Type B pancreatic cell (in vitro differentiated cells): ENCODE measurements at places on chromosomes 16 and 17. TPM values are rescaled to one million over a fixed set of nuclear protein-coding genes. Genes with fewer than 3 reads are reported as not detected.

The KRTAP2-3 gene
- total RNA-seq = 0.98 TPM in 1 of 2 replicates, not detected in the other

The SLFN14 gene
- total RNA-seq = not detected in 2 replicates

- no peak for DNase-seq
These were observed 21.6 kb upstream of the PHOSPHO1 start for GRCh38 chr17:49252148-49252695.

The HNF1B gene
- 10.6 and 19.0 TPM in 2 replicates for total RNA-seq

GRCh38 chr16:53632526-53632925 is 71.1 kb downstream of the RPGRIP1L start:
- DNase-seq = no peak

- DNase-seq = no peak
These were observed 47.8 kb upstream of the NUFIP2 start for GRCh38 chr17:29341726-29342125.

DNA sequence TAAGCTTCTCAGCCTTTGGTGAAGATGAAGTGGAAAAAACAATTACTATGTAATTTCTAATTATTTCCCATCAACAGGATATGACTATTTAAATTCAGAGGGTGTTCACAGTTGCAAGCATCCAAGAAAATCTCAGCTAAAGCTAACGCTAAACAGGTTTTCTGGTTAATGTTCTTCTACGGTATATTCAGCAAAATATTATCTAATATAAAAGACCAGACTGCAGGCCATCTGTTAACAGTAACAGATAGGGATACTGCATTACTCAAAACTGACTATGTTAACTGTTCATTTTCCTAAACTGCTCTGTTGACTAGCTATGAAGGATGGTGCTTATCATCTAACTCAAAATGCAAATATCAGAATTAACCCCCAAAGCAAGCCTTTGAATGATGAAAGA is 32.8 kb downstream of the GLG1 start:
- no peak for DNase-seq

The RNF222 gene
- total RNA-seq = 0.24 and 1.1 TPM in 2 replicates

- peak; percentile 61 for DNase-seq
These were observed 81.1 kb downstream of the TBC1D16 start for GRCh38 chr17:79954281-79955166.

DNA sequence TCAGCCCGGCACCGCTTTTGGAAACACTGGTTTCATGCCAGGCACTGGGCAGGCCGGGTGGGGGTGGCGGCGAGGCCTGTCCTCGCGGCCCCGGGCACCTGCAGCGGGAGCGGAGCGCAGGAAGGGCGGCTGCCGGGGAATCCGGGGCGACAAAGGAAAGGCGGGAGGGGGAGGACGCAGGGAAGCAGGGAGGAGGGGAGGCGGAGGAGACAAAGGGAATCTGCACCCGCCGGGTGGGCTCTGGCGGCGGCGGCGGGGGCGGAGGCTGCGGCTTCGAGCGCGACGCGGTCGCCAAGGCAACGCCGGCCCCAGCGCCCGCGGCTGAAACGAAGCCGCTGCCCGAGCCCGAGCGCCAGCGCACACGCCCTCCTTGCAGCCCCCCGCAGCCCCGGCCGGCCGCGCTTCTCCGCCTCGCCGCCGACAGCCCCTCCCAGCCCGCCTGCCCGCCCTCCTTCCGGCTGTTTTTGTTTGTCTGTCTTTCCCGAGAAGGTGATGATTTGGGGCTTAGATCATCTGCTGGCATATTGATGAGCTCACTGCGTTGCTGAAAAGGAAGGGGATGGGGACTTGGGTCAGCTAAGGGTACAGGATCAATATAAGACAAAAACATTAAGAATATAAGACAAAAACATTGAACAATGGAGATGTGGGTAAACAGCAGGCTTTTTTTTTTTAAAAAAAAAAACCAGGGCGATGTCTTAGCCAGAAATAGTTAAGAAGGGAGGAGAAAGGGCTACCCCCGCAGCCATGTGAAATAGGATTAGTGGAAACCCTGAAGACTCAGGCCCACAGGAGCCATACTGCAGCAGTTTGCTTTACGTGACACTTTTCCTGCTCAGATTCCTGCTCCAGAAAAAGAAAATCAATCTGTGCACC is 32.7 kb downstream of the CDK5R1 start:
- DNase-seq = peak; percentile 81

DNA sequence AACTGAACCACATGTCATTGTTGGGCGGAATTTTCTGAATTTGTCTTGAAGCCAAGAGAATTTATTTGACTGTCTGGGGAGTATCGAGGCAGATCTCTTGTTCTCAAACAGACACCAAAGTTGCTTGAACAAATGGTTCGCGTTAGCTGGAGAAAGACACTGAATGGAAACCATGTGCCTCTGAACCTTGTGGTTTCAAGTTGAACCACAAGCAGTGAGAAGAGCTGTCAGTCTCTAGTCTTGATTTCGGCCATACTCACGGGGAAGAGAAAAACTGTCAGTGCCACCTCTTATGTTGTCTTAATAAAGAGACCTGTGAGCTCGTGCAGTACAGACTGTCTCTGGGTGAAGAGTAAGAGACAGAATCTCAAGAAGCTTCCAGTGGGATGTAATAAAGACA is 886.5 kb upstream of the SOX9 start:
- no peak for DNase-seq

GRCh38 chr16:78562111-78562510 is 462.7 kb downstream of the WWOX start:
- no peak for DNase-seq

GRCh38 chr16:76531236-76531635 is 254.0 kb downstream of the CNTNAP4 start:
- no peak for DNase-seq

The CKLF gene
- total RNA-seq = 21.2 and 36.3 TPM in 2 replicates

GRCh38 chr17:78133179-78133951 is 2.8 kb downstream of the TMC8 start:
- DNase-seq = no peak

The TMEM204 gene
- total RNA-seq = 1.0 TPM in 1 of 2 replicates, not detected in the other

DNA sequence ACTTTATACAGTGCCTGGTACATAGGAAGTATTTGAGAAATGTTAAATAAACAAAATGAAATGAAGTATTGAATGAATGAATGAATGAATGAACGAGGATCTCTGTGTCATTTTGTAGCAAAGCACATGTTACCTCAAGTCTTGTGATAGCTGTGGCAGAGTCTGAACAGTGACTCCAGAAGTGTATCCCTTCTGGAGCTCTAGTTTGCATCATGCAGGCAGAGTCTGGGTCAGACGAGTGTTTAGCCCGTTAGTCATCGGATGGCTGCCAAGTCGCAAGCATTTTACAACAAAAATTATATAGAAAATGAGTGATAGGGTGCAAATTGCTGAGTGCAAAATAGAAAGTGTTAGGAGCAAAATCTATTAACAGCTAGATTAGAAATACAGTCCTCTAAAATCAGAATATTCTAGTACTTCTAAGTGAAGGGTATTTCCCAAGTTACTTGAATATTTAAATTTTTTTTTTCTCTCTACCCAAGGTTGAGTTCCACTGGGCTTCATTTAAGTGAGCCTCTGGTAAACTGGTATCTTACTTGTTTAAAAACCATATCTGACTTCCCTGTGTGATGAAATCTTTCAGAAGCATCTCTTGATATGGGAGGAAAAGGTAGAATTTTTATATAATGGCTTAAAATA is 113.3 kb downstream of the FTO start:
- DNase-seq = no peak

- no peak for DNase-seq
These were observed 1.2 kb downstream of the SIAH1 start for GRCh38 chr16:48383877-48384519.

GRCh38 chr17:40555296-40556190 is 9.7 kb downstream of the CCR7 start:
- DNase-seq = peak; percentile 27

The FBRS gene
- total RNA-seq = 77.3 and 78.2 TPM in 2 replicates

- no peak for DNase-seq
These were observed 8.5 kb downstream of the CACNG1 start for GRCh38 chr17:67052720-67053437.

GRCh38 chr16:27177031-27177774 is 26.1 kb upstream of the KDM8 start:
- no peak for DNase-seq

GRCh38 chr16:877242-878071 is 76.9 kb upstream of the GNG13 start:
- no peak for DNase-seq

The TEKT5 gene
- 0.41 and 0.52 TPM in 2 replicates for total RNA-seq

GRCh38 chr17:1638624-1639300 is 6.8 kb downstream of the SCARF1 start:
- DNase-seq = no peak

GRCh38 chr16:28943281-28943680 is 7.5 kb upstream of the NFATC2IP start:
- no peak for DNase-seq

DNA sequence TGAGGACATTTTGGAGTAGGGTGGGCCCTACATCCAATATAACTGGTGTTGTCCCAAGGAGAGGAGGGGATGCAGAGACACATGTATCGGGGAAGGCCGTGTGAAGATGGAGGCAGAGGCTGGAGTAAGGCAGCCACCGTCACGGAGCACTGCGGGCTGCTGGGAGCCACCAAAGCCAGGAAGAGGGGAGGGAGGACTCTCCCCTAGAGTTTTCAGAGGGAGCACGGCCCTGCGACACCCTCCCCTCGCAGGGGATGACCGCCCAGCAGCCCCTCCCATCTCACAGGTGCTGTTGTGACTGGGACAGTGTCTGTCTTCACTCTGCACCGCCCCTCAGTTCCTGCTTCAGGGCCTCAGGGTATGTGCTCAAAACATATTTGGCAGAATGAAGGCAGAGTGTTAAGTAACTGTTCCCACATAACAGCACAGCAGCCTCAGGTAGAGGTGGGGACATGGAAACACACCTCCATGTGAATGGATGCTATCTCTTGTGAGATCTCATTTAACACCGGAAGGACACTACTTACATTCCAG is 82.2 kb downstream of the RBFOX3 start:
- no peak for DNase-seq

- no peak for DNase-seq
These were observed 31.8 kb downstream of the NSRP1 start for GRCh38 chr17:30148376-30148775.

The CNGB1 gene
- 0.19 and 2.3 TPM in 2 replicates for total RNA-seq

The XPO6 gene
- 111 and 118 TPM in 2 replicates for total RNA-seq

DNA sequence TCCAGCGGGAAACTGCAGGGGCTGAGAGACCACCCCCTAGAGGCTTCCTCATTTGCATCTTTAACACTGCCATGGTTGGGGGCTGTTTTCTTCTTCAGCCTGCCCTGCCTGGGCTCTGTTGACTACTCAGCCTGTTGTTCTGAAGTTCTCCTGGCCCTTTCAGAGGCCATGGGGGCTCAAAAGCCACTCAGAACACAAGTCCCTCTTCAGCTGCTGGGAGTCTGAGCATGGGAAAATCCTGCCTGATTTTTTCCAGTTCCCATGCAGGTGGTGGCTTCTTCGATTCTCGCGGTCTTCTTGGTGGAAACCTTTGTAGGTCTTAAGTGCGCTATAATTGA is 36.3 kb downstream of the PLCG2 start:
- DNase-seq = no peak

The CYBC1 gene
- total RNA-seq = 51.1 and 78.1 TPM in 2 replicates

The KREMEN2 gene
- 4.5 and 7.7 TPM in 2 replicates for total RNA-seq

GRCh38 chr16:49528866-49529288 is 155.3 kb downstream of the C16orf78 start:
- DNase-seq = no peak

GRCh38 chr17:79984877-79985276 is 50.8 kb downstream of the TBC1D16 start:
- no peak for DNase-seq

GRCh38 chr16:50977138-50977537 is 173.9 kb downstream of the SALL1 start:
- no peak for DNase-seq

DNA sequence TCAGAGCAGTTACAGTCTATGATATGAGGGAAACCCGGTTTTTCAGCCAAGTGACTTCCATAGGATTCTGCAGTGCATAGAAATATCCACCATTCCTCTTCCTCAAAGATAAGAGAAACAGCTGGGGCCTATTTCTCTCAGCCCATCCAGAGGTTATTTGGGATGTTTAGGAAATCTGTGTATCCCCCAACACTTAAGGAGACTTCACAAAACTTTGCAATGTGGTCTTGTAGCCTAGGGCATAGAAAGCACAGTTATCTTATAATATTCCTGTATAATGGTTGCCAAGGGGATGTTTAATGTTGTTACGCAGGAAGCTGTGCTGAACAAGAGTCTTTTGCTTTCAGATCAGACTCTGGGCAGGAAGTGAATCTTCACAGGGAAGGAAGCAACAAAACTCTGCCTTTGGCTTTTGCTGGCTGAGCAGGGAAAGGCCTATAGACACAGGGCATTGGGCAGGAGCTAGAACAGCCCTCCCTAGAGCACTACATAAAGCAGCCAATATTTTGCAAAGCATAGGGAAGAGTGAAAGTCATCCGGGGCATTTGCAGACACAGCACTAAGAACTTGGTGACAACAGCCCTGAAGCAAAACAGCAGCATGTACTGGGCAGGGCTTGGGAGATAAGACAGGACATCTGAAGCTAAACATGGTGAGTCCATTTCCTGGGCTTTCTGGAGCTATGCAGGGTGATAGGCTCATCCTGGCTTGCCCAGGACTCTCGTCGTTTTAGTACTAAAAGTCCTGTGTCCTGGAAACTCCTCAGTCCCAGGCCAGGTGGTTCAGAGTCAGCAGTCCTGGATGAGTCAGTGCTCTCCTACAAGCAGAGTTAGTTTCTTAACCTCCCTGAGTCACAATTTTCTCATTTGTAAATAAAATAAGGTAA is 18.7 kb upstream of the BEAN1 start:
- DNase-seq = no peak

The C16orf86 gene
- 1.5 and 2.8 TPM in 2 replicates for total RNA-seq

DNA sequence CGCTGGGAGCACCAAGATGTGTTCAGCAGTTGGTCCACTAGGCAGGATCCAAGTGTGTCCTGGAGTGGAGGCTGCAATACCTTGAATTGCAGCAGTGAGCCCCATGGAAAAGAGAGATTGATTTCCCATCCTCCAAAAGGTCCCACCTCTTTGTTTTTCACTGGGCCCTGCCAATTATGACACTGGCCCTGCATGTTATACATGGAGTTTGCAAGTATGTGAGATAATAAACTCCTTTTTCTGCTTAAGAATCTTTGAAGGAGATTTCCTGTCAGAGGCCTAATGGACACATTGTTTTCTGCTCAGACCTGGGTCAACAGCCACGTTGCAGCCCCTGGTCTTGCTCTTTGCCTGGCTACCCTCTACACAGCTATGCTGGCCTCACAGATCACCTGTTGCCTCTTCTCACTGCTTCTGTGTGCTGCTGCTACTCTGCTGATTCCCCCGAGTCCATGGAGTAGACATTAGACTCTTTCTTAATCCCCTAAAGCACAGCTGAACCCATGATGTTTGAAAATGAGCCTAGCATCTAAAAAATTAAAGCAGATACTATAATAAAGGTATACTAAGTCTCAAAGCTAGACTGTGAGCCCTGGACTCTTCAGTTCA is 341.9 kb upstream of the CDH11 start:
- no peak for DNase-seq
